Pulmonary artery endothelial cell (primary cell): ENCODE measurements at places on chromosomes 3 and 15.

DNA sequence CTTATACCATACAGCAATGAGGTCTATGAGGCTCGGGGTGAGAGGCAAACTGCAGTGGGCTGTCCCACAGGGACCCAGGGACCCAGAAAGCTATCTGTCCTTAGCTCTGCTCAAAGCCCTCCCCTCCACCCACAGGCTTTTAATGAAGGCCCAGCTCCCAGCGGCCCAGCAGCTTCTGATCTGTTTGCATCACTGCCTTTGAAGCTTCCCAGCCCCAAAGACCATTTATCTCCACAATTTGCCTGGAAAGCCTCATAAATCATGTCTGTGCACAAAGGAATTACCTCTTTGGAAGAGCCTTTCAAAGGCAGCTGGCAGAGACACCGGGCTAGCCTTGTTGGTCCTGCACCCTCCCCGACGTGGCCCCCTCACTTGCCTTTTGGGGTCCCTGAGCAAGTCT is 123.9 kb downstream of the RAB11A start:
- DNase-seq: no peak

DNA sequence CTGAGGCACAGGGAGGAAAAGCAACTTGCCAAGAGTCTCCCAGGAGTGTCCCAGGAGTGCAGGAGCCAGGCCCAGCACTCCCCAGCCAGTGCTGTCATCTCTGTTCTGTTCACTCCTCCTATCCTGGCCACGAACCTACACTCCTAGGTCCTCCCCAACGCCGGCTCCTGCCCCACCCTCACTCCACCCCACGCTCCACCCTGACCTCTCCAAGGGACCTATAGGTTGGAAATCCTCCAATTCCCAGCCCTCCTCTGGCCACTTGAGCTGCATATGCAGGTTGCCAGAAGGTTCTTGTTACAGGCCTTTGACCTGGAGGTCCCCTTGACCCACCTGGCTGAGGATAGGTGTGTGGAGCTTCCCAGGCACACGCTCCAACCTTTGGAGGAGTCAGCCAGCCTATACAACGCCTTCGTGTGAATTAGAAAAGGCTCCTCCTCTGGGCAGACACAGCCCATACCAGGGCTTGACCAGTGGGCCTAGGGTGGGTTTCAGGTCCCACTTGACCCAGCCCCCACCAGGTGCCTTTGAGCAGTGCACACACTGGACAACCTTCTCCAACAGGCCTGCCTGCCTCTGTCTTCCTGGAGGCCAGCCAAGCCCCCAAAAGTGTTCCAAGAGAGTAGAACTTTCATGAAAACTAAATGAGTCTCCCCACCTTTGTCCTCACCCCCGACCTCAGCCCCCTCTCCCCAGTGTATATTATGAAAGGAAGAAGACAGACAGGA is 167.2 kb upstream of the TLE3 start:
- DNase-seq: no peak

GRCh38 chr15:101765772-101766456 is 37.4 kb upstream of the OR4F6 start:
- DNase-seq: no peak

DNA sequence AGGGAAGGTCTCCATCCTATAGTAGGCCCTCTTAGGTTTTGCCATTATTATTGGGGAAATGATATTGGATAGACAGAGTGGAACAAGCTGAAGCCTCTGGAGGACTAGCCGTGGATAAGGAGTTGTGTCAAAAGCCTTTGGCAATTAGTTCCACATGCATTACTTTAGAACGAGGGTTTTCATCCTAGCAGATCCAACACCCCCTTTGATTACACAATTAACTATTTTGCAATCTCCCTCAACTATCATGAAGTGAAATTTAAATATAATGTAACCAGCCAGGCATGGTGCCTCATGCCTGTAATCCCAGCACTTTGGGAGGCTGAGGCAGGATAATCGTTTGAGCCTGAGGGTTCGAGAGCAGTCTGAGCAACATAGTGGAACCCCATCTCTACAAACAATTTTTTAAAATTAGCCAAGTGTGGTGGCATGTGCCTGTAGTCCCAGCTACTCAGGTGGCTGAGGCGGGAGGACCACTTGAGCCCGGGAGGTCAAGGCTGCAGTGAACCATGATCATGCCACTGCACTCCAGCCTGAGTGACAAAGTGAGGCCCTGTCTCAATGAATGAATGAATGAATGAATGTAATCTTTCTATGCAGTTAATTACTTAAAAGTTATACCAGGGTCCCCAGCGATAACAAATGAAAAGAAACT is 56.8 kb downstream of the PXYLP1 start:
- no peak for DNase-seq

DNA sequence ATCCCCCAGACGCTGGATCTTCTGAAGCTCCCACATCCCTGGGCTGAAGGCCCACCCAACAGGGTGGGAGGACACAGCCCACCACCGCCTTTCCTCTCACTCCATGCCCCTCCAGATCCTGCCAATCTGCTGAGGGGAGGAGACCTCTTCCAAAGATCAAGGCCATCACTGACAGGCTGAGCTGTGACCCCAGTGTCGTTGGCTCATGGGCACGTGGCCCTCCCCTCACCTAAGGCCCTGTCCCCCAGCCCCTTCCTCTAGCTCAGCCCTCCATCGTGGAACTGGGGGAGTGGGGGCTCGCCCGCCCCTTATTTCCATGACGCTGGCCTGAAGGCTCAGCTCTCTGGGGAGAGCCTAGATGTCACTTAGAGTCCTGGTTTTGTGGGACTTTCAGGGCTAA is 10.4 kb downstream of the C3orf18 start:
- DNase-seq: no peak

- DNase-seq: no peak
Measured at GRCh38 chr15:80242132-80242769, 9.8 kb downstream of the CTXND1 start.

DNA sequence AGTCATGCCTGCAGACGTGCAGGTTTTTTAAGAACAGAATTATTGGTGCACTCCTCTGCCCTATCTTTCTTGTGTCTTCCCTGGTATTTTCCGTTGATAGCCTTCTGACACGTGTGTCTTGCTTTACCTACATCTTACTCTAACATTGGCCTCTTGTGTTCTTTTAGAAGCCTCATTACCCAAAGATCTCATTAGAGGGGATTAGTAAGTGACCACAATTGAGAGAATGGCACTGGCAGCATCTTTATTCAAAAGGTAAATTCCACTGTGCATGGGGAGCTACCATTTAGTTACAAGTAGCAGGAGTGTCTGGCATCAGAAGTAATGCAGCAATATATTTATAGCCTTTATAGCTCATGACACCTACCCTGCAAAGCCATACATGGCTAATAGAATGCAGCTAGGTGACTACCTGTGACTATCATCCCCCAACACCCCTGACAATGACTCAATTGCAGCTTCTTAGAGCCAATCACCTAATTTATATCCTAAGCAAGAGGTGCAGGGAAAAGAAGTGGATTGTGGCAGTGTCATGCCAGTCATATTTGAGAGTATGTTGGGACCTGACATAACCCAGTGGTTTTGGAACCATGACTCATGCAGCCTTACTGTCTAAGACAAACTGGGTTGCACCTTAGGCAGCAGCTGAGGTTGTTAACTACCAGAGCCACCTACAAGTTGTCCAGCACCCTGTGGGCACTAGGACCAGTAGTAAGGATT is 164.8 kb downstream of the GRM7 start:
- DNase-seq: no peak

- no peak for DNase-seq
Measured at GRCh38 chr3:124034016-124034843, 42.3 kb upstream of the ROPN1 start.

GRCh38 chr3:150331978-150332568 is 76.0 kb upstream of the TSC22D2 start:
- peak; percentile 15 for DNase-seq

DNA sequence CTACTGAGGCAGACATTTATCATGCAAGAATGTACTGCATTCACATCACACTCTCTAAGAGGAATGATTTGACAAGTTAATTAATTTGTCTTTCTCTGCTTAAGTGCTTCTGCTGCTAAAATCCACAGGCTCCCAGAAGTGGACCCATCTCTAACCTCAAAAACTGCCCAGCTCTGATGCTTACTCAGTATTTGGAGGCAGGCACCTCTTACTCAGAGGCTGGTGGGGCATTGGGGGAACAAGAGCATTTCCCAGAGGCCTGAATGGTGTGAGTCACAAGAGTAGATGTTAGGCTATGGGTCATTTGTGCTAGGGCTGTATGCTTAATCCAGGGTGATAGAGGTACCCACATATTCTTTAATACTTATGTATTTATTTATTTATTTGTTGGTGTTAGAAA is 34.4 kb upstream of the HCN4 start:
- no peak for DNase-seq

GRCh38 chr3:43233062-43233461 is 53.3 kb upstream of the SNRK start:
- no peak for DNase-seq

- DNase-seq: no peak
Measured at GRCh38 chr15:95760508-95760907, 570.0 kb upstream of the NR2F2 start.

GRCh38 chr3:64943866-64944265 is 256.1 kb upstream of the ADAMTS9 start:
- no peak for DNase-seq

DNA sequence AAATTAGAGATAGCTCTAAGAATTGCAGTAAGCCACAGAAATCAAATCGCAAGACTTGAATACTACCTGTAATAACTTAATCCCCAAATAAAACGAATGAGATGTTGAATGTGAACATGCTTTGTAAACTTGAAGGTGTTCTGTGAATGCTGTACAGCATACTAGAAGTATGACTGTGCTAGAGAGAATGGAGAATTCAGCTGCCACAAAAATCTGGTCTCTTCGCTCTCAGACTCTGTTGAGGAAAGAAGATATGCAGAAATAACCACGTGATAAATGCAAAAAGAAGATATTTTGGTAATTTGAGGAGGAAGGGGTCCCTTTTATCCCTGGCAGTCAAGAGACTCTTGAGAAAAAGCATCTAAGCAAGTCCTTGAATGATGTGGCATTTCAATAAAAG is 37.3 kb downstream of the ZBTB38 start:
- no peak for DNase-seq

GRCh38 chr15:47737477-47737876 is 20.2 kb downstream of the SEMA6D start:
- no peak for DNase-seq

GRCh38 chr3:152295344-152295743 is 26.6 kb downstream of the MBNL1 start:
- DNase-seq: no peak

GRCh38 chr15:76056931-76057330 is 2.9 kb upstream of the TMEM266 start:
- no peak for DNase-seq

GRCh38 chr3:152388631-152389030 is 119.9 kb downstream of the MBNL1 start:
- DNase-seq: no peak

DNA sequence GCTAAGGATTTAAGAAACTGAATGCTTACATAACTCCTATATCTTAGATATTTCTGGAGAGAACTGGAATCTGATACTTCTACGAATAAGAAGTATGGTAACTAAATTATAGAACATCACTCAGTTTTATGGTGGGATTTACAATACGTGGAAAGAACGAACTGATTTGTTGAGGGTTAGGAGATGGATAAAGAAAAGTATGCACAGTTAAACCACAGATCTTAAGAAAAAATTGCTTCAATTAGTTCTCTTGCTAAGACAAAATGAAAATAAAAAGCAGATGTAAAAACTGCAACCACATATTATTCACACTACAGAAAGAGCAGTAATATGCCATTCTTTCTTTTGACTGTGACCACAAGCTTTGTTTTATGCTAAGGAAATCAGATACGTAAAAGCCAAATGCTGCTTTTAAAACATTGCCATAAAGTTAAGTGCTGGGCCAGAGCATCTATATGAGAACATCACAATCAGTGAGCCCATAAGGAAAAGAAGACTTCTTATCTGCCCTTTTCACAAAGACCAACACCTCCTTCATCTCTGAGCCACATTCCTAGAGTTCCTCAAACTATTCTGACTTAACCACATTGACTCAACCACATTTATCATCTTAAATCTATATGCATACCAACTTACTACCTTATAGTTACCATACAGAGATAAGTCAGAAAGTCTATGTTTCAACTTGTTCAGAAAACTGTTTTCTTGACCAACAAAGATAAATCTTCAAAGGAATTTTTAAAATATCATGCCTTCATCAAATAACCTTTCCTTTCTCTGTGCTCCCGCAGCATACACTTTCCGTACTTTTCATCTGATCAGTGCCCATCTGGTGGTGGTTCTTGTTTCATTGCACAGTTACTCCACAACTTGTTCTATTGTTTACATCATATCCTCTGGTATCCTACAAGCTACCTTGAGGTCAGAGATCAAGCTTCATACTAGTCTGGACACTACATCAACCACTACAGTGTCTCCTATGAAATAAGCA is 61.7 kb downstream of the FSIP1 start:
- DNase-seq: no peak

- DNase-seq: no peak
Measured at GRCh38 chr15:50251638-50252182, 13.8 kb downstream of the HDC start.

DNA sequence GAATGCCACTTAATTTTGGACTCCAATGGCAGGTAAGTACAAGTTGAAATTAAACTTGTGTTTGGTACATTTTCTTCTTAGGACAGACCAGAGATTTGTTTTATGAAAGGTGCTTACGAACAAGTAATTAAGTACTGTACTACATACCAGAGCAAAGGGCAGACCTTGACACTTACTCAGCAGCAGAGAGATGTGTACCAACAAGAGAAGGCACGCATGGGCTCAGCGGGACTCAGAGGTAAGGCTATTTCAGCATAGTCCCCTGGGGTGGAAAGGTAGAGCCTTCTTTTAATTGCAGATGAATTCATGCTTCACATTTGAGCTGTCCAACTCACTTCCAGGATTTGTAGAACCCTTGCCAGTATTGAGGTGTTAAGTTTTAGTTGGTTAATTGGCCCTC is 51.4 kb downstream of the ASTE1 start:
- no peak for DNase-seq

- no peak for DNase-seq
Measured at GRCh38 chr3:193885832-193886231, 250.1 kb upstream of the HES1 start.

- DNase-seq: no peak
Measured at GRCh38 chr15:64478863-64479262, 18.5 kb downstream of the ZNF609 start.

- peak; percentile 41 for DNase-seq
Measured at GRCh38 chr3:12967606-12968351, 105.5 kb downstream of the IQSEC1 start.

- DNase-seq: no peak
Measured at GRCh38 chr3:2860626-2861025, 249.5 kb downstream of the IL5RA start.

- no peak for DNase-seq
Measured at GRCh38 chr3:88061746-88062145, 2.7 kb downstream of the ZNF654 start.

GRCh38 chr3:105513042-105513441 is 146.3 kb downstream of the ALCAM start:
- DNase-seq: no peak

- DNase-seq: no peak
Measured at GRCh38 chr15:80669663-80670273, 25.3 kb upstream of the ABHD17C start.

DNA sequence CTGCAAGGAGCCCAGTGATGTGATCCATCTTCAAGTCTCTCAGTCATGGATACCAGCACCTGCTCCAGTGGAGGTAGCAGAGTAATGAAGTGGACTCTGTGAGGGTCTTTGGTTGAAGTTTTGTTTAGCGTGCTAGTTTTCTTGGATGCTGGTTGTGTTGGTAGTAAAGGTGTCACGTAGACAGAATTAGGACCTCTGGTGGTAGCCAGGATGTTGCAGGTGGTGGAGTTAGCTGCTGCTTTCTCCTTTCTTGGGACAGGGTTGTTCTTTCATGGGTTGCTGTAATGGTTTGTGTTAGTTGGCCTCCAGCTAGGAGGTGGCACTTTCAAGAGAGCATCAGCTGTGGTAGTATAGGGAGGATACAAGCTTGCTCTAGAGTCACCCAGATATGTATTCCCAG is 125.2 kb downstream of the ANXA2 start:
- DNase-seq: no peak
